ENCODE measurements at places on chromosomes 2 and 18.
A peak's percentile ranks its signal among the peaks of the same experiment; 100 is the strongest.

DNA sequence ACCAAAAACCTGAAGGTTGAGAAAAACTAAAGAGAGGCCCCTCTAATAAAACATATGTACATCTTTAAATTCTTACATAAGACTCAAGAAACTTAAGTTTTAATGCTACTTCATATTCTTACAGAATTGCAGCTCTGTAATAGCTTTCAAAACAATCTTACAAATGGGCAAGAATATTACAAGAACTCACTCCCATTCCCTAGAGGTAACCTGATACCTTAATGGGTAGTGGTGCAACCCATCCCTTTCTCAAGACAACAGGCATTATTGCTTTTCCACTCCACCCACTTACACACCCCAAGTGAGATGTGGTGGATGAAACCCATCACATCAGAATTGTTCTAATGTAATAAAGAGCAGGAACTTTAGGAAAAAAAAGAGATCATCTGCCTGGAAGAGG is 103.7 kb downstream of the RBMS1 start:
- no peak for DNase-seq

GRCh38 chr2:240210198-240210965 is 69.9 kb upstream of the OTOS start:
- no peak for DNase-seq

DNA sequence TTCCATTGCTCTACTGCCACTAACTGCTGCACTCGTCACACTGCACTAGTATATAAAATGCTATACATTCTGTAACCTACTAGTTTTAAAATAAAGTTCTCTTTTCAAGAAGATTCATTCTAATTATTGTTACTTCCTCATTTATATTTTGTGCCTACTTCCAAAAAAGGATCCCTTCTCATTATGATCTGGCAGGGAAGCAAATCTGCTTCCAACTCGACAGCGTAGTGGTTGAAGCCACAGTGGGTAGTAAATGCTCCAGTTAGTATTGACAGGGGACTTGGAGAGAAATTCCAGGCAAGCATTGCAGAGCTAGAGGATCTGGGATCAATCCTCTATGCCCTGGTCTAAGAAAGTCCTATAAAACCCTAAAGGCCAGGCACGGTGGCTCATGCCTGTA is 53.3 kb upstream of the AP1S3 start:
- no peak for DNase-seq

- DNase-seq: no peak
These were observed 30.7 kb upstream of the DUSP2 start for GRCh38 chr2:96175951-96176350.

GRCh38 chr2:156340804-156341451 is 8.4 kb upstream of the NR4A2 start:
- DNase-seq: no peak

- no peak for DNase-seq
These were observed 35.0 kb downstream of the SUMO1 start for GRCh38 chr2:202203348-202203747.

GRCh38 chr18:59779979-59780378 is 82.8 kb upstream of the CCBE1 start:
- DNase-seq: no peak

- DNase-seq: peak; percentile 23
These were observed 493 bp downstream of the FN1 start for GRCh38 chr2:215435280-215435869.
